ENCODE measurements at places on chromosomes 5 and 9.

DNA sequence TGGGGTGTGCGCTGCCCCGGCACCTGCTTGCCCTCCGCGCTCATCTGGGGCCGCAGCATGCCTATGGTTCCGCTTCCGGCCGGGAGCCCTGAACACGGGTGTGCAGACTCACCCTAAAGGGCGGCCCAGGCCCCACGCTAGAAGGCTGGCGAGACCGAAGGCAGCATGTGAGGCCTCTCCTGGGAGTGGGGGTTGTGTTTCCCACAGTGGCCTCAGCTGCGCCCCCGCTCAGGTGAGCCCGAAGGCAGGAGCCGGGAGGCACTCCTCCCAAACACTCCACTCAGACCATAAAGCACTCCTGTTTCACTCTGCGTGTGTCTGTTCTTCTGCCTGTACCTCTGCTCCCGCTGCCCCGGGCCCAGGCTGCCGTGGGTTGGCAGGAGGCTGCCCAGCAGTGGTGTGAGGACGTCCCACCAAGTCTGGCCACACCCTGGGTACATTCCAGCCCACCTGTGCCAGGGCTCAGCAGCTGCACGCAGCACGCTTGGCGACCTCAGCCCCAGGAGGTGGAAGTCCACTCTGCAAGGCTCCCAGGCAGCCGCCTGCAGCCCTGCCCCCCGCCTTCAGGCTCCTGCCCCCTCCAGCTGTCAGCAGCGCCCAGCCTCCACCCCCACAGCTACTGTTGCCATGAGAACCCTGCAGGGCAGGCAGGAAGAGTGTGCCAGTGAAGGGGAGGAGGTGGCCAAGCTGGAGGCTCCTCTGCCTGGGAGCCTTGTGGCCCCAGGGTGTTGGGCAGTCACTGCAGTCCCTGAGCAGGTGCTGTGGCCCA is 1.2 kb upstream of the AJM1 start:
- peak; percentile 91 for DNase-seq

GRCh38 chr9:121569266-121569648 is 69.6 kb upstream of the GGTA1 start:
- no peak for DNase-seq

GRCh38 chr9:114962809-114963208 is 32.4 kb upstream of the TNFSF8 start:
- no peak for DNase-seq

DNA sequence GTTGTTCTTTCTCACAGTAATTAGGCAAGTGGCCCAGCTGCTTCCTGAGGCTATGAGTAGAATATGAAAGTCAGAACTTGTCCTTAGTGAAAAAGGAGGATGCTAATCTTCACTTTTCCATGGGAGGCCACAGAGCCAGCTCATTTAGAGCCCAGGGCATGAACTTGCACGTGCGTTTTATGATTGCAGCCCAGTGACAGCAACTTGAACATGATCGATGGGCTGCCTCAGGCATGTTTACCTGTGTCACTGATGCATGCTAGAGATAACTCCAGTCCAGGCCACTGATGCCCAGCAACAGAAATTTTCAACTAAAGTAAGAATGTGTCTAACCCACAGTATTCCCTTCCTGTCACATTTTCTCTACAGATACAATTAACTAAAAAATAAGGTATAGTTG is 179.3 kb downstream of the CTNND2 start:
- DNase-seq: peak; percentile 31

GRCh38 chr5:127922603-127923002 is 161.0 kb upstream of the SLC12A2 start:
- no peak for DNase-seq

Data from NCI-H2171 treated with DMSO at 0.1 percent for 48 hours (cell line).